ENCODE measurements at places on chromosomes 3 and 15.

GRCh38 chr3:99881121-99881524 is 63.5 kb downstream of the CMSS1 start:
- no peak for DNase-seq

DNA sequence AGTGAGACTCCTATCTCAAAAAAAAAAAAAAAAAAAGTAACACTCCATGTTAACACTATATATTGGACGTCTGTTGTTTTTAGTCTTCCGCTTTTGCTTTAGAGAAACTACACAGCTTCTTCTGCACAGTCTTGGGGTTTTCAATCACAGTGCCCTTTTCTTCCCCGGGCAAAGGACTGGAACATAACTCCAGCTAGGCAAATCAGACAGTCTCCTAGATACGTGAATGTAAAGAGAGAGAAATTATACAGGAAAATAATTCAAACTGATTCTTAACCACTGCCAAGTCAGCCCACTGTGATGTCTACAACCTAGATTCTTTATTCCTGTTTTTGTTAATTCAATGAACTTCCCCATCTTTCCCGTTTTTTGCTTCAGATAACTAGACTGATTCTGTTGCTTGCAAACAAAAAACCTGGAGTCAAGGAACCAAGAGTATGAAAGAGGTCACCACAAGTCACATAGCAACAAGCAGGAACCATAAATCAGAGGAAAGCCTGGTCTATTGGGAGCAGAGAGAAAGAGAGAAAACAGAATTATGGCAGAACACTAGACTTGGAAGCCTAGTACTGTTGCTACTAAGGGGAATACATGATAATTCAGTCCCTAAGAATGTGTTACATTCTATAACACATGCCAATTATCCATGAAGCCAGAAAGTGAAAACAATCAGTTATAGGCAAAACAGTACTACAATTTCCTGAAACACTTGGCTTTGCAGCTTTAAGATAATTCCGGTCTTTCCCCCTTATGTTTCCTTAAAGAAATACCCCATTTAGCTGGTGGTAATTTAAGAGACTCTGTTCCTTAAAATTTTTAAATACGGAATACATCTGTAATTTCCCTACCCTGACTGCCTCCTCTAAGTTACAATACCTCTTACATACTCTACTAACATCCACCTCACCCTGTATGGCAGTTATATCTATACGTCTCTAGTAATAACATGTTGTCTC is 63.1 kb downstream of the TBL1XR1 start:
- DNase-seq = no peak

- DNase-seq = no peak
Measured at GRCh38 chr3:43243590-43244587, 42.5 kb upstream of the SNRK start.

DNA sequence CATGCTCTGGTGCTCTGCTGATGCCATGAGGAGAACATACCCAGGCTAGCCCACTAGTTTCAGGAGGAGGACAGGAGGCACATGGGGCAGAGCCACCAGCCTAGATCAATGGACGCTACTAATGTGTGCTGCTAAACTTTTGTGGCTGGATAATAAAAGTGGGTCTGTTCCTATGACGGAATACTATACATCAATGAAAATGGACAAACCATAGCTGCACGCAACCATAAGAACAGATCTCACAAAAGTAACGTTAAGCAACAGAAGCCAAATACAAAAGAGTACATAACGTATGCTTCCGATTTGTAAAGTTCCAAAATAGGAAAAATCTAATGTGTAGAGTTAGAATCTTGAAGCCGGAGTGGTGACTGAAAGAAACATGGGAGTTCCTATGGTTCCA is 11.5 kb downstream of the B4GALT4 start:
- DNase-seq = no peak

DNA sequence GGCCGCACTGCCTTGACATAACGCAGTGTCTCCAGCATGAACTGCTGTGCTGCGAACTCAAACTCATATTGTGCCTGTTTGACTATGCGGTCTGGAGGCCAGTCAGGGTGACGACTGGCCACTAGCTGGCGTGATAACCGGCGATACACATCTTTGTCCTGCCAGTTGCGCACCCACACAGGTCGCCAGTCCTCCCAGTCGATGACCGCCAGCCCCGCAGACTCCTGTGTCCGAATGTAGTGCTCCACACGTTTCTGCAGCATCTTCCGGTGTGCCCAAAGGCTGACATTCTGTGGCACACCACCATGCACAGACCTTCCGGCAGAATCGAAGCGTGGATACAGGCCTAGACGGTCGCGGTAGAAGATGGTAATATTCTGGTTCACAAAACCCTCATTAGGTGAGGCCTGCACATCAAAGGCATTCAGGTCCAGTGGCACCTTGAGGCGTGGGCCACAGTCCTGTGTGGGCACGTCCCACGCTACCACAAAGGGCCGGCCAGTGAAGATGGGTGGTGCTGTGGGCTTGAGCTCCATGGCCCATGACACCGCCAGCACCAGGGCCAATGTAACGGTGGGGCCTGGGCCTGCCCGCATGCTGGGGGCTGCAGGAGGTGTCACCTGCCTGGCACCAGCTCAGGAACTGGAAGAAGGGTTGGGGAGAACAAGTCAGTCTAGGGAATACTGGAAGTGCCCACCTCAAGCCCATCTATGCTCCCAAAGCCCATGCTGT is 2.5 kb downstream of the HYAL2 start:
- no peak for DNase-seq

DNA sequence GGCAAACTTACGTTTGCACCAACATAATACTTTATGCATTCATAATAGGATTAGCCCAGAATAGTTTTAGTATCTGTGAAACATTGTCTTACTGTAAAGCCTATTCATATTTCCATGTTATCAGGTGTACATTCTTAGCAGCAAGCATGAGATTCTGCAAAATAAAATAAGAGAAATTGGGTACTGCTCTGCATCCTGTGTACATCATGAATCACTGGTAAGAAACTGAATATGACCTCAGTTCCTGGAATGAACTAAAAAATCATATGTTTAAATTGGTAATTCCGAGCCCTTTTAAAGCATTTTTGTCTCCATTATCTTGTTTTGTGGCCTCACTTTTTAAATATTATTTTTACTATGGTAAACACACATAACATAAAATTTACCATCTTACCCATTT is 605.1 kb downstream of the ROBO1 start:
- DNase-seq = no peak

DNA sequence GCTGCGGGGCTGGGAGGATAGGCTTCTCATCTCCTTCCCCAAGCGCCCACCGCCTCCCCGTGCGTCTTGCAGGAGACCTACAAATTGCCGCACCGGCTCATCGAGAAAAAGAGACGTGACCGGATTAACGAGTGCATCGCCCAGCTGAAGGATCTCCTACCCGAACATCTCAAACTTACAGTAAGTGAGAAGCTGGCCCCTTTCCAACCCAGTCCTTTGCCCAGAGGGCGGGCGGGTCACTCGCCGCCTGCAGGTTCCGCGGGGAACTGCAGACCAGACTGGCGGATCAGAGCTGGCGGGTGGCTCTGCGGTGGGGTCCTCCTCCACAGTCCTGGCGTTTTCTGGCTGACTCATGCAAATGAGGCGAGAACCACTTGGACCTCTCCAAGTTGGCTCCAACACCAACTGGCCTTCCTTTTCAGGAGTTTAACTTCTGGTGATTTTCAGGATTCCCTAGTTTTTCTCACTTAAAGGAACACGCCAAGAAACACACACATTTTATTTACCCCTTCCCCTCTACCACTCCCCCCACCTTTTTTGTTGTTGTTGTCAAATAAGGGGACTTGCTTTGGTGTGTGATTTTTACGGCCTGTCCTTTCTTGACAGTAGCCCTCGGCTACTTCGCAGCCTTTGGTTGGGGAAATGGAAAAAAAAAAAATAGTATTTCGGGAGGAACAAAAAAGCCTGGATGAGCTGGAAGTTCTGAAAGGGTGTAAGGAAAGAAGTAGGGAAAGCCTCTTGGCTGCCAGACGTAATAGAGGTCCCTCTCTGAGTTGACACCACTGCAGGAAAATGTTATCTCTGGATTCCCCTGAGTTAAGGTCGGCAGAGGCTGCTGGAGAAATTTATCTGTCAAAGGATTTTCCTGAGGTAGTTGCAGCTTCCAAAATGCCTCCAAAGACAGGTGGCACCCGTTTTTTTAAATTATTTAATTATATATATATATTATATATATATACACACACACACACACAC is 1.3 kb downstream of the BHLHE40 start:
- DNase-seq = peak; percentile 88

- peak; percentile 60 for DNase-seq
Measured at GRCh38 chr3:88000853-88001252, 58.0 kb downstream of the CGGBP1 start.

GRCh38 chr3:192212335-192212734 is 515.0 kb downstream of the FGF12 start:
- no peak for DNase-seq

DNA sequence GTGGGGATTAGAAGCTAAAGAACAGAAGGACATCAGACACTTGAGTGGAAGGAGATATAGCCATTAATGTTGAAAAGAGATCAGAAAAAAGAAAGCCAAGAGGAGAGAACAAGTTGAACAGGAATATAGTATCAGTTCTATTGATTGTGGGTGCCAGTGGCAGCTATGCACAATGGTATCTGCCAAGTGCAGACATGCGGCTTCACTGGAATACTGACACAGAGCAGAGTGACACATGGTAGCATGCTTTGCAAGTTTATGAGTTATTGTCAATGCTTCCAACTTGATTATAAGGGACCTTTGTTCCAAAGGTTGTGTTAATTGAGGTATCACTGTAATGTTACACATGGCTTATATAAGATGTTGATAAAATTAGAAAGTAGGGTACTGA is 42.0 kb upstream of the TP63 start:
- DNase-seq = no peak

DNA sequence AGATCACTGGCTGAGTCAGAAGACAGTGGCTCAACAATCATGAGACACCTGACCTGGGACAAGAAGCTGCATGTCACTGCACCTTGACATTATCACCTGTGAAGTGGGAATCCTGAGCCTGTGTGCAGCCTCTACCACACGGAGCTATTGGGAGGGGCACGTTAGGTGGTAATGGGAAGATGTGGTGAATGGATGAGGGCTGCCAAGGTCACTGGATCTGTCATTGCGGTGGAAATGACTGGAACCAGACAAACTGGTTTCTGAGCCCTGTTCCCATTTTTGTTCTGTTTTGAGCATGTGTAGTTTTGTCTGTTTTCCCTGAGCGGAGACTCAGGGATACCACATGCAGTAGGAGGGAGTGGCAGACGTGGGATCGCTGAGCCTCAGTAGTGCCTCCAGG is 235.5 kb downstream of the OPA1 start:
- no peak for DNase-seq

DNA sequence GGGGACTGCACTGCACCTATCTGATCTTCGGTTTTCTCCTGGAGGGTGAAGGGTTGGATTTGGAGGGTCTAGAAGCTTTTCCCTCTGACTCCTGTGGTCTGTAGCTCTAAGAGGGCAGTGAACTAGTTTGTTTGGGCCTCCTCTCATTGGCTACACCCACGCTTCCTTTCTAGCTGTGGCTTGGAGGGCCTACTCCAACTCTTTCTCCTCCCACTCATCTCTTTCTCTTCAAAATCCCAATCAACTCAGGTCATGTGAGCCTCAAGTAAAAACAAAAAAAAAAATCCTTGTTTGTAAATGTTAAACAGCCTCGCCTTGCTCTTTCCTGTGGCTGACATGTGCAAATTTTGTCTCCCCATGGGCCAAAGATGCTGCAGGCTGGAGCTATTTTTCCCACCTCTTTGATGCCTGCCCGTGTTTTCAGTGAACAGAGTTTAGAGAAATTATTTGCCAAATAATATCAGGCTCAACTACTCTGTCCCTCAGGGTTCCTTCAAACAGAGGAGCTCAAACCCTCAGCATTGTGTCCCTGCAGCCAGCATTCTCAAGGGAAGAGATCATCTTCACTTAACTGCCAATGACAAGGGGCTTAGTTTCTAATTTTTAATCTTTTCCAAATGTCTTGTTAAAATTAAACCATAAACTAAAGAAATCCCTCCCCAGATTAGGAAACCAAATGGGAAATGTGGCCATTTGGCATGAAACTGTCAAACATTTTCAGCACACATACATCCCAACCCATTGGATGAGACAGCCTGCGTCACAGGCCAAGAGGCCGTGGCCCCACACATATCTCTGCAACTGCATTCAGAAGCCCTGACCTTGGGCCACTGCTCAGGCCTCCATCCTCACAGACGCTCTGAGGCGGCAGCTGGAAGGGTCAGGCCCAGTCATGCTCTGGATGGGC is 114.8 kb upstream of the THBS1 start:
- no peak for DNase-seq

DNA sequence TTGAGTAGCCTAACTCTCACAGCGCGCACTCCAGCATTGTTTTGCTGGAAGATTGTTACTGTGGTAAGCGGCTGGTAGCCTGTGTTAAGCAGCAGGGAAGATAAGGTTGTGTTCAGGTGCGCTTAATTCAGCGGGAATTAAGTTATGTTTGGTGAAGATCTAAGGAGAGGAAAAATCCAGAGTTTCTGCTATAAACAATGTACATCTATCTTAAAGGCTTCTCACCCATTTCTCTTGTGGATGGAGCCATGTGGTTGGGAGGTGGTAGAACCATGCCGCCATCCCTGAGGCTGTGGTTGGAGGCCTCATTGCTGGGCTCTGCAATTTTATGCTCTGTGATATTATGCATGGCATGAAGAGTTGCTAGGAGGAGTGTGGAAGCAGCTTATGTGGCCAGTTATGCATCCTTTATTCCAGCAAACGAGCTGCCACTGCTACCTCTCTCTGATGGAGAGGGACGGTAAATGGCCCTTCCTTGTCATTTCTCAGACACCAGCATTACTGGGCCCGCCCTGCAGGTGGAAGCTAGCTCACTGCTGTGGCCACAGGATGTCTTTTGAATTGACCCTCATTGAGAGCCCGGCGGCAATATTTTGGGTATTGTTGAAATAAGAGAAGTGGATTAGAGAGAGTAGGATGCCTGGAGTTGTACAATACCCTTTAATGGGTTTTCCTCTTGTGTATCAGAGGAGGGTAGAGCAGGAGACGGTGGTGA is 1.3 kb downstream of the MINAR1 start:
- DNase-seq = peak; percentile 51

DNA sequence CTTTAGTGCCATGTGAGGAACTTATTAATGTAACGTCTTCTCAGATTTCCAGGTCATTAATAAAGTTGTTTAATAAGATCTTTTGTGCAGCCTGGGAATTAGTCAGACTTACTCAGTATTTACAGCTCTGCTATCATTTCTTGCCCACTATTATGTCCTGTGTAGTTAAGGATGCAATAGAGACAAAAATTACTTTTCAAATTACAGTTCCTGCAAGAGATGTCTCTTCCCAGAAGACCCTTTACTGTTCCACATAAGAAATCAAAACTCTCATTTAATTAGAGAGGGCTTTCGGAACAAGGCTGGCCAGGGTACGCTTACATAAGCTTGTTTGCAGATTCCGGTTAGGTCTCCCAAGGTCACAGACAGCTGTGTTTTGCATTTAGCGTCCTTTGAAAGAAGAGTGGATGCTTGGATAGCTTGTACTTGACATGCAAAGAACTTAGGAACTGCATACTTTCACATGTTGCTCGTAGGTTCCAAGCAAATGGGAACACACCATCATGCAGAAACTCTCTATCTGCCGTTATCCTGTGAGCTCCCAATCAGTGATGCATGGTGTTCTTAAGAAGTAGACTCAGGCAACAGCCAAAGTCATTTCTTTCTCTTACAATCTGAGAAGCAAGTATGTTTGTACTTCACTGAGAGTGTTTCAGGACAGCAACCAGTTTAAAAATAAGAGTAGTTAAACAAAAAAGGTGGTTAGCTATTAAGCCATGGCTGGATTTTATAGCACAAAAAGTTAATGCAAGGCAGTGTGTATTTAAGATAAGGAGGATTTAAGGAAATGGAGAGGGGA is 37.4 kb downstream of the FILIP1L start:
- DNase-seq = no peak

Measured in ecto neural progenitor cell (in vitro differentiated cells).